Ovary (tissue), 10 donors: ENCODE measurements at places on chromosomes 13 and 19. TPM values are rescaled to one million over a fixed set of nuclear protein-coding genes. Genes with fewer than 3 reads are reported as not detected.
A peak's percentile ranks its signal among the peaks of the same experiment; 100 is the strongest.

LRRC63 gene
- not detected for polyA plus RNA-seq

GRCh38 chr13:23752111-23753001 lies 136.8 kb downstream of the MIPEP start:
- DNase-seq, result no peak

PRSS57 gene
- polyA plus RNA-seq, result not detected

ASF1B gene
- polyA plus RNA-seq, result 1.6 TPM

DNA sequence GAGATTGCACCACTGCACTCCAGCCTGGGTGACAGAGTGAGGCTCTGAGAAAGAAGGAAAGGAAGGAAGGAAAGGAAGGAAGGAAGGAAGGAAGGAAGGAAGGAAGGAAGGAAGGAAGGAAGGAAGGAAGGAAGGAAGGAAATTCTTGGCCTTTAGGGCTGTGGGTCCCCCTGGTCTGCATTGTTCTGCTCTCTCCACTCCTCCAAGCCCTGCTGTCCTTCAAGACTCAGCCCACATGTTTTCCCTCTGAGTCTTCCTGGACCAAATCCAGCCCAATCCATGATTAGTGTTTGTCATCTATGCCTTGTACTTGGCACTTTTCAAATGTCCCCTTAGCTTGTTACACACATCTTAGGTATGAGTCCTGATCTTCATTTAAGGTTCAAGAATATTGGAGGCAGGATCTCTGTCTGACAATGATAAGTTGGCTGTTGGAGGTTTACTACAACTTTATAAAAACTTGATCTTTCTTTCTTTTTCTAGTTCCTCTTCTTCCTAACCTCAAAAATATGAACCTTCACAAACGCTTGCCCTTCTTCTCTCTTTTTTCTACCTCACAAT lies 48.8 kb upstream of the INTS6 start:
- DNase-seq, result no peak

IGFL1 gene
- polyA plus RNA-seq, result not detected

LILRB3 gene
- 4.9 TPM for polyA plus RNA-seq

GRCh38 chr13:41837629-41838028 lies 123.3 kb downstream of the VWA8 start:
- DNase-seq, result no peak

FCER2 gene
- 0.08 TPM for polyA plus RNA-seq

DNA sequence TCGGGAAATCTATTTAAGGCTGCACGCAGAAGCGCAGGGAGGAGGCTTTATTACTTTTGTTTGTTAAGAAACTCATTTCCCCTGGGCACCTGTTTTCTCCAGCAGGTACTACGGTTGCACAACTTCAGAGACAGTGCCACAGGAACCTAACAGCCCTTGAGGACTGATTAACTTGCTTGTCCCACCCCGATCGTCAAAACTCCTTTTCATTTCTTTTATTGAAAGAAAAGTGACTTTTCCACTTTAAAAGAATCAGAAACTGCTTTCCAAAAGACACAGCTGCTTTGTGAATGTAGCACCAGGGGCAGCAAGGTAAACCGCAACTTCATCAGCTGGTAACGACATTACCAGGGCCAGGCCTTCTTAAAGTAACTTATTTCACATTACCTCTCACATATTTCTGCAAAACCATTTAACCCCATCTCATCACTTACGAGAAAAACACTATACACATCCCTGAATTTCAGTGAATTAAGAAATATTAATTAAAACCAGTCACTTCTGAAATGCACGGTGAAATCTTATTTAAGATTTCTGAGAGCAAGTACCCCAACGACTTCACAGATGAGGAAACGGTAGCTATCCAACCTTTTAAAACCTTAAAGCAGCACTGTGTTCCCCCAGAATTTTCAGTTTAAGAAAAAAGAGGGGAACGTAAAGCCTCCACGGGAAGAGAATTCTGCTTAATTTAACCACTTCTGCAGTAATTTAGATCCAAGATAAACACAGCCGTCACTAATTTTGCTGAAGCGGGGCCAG lies 1.4 kb downstream of the ANKRD10 start:
- no peak for DNase-seq

- DNase-seq, result peak; percentile 33
Measured at GRCh38 chr19:34484328-34484727, 2.8 kb downstream of the WTIP start.

DAND5 gene
- polyA plus RNA-seq, result not detected

DNA sequence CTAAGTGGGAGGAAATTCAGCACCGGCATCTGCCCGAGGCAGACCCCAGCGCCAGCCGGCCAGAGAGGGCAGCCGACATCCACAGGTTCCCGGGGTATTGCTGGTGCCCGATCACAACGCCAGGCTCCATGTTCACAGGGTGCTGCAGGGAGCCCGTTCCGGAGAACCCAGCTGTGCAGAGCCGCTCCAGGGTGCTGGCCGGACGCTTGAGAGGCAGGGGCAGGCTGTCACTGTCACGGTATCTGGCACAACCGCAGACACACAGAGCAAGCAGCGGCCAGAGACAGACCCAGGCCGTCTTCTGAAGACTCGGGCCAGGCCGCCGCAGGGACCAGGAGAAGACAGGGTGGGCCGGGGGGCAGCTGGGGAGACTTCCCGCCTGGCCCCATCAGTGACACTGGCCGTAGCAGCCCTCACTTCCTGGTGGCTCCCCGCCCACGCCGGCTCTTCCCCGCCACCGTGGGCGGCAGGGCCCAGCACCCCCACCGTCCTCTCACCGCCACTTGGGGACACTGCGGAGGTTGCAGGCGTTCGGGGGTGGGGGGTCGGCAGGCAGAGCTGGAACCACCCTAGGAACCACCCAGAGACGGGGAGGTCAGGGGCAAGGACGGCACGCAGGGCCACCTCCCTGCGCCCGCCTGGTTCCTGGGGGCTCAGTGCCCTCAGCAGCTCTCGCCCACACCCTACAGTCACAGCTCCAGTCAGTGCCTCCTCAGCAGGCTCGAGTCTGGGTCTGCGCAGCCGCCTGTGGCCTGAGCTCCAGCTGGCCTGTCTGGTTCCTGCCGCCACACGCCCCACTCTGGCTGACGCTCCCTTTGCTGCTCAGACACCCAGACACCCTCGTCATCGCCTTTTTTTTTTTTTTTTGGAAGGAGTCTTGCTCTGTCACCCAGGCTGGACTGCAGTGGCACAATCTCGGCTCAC lies 3.8 kb downstream of the RNF126 start:
- DNase-seq, result no peak

SLITRK5 gene
- 0.22 TPM for polyA plus RNA-seq

- no peak for DNase-seq
Measured at GRCh38 chr19:32581705-32582179, 752 bp downstream of the PDCD5 start.

DNA sequence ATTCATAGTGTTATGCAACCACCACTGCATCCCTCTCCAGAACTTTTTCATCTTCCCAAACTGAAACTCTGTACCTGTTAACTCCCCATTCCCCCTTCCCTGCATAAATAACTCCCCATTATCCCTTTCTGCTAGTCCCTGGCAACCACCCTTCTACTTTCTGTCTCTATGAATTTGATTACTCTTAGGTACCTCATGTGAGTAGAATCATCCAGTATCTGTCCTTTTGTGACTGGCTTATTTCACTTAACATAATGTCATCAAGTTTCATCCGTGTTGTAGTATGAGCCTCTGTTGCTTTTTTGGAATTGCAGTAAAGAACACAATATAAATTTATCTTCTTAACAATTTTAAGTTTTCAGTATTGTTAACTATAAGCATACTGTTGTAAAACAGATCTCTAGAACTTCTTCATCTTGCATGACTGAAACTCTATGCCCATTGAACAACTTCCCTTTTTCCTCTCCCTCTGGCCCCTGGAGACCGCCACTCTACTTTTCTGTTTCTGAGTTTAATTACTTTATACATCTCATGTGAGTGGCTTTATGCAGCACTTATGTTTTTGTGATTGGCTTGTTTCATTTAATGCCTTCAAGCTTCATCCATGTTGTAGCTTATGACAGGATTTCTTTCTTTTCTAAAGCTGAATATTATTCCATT lies 87.3 kb upstream of the ABCC4 start:
- no peak for DNase-seq

ZNF284 gene
- polyA plus RNA-seq, result 0.90 TPM

DNA sequence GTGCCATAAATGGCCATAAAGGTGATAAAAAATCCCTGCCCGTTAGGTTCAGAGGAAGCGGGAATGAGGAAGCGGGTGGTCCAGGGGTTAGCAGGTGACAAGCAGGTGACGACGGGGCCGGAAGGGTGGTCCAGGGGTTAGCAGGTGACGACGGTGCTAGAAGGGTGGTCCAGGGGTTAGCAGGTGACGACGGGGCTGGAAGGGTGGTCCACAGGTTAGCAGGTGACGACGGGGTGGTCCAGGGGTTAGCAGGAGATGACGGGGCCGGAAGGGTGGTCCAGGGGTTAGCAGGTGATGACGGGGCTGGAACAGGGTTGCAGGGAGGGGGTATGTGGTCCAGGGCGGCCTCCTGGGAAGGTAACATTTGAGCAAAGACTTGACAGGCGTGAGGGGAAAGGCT lies 6.3 kb downstream of the PRSS57 start:
- no peak for DNase-seq

ZNF844 gene
- 8.7 TPM for polyA plus RNA-seq

GRCh38 chr19:7831452-7831851 lies 1.4 kb downstream of the EVI5L start:
- no peak for DNase-seq

DNA sequence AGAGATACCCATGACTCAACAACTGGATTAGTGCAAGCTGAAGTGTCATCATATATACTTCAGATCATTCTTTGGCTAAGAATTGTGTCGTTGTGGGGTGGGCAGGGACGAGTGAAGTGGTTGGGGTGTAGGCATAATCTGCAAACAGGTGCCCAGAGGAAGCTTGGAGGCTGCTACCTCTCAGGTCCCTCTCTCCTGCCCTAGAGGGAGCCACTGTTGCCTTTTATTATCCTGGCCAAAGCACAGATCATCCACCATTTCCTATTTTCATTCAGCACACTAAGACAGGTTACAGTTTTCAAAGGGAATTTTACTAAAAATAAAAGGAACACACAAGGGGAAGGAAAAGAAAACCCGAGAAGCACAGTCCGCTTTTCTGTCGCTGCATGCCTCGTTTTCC lies 126.6 kb downstream of the HS6ST3 start:
- DNase-seq, result no peak

DNA sequence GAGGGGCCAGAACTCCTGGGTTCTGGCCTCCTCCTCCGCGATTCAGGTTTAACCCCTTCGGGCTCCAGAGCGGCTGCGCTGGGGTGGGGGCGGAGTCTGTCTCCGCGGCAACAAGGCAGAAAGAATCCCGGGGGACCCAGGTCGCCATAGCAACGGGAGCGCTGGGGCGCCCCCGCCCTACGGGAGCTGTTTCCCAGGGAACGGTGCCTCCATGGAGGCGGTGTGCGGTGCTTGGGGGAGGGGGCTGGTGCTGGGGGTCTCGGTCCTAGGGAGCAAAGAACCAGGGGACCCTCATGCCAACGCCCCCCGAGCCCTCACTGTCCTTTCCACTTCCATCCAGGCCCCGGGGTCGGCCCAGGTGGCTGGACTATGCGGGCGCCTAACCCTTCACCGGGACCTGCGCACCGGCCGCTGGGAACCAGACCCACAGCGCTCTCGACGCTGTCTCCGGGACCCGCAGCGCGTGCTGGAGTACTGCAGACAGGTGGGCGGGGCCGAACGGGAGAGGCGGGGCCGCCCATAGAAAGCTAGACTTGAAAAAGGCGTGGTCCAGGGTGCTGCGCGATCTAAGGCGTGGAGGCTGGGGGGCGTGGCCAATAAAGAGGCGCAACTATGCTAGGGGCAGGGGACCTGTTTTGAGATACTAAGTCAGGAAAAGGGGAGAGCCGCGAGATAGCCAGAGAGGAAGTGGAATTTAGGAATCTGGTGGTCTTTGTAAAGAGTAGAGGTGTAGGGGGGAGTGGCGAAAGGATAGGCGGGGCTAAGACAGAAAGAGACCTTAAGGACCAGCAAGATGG lies 1.2 kb downstream of the APLP1 start:
- DNase-seq, result peak; percentile 44

DNA sequence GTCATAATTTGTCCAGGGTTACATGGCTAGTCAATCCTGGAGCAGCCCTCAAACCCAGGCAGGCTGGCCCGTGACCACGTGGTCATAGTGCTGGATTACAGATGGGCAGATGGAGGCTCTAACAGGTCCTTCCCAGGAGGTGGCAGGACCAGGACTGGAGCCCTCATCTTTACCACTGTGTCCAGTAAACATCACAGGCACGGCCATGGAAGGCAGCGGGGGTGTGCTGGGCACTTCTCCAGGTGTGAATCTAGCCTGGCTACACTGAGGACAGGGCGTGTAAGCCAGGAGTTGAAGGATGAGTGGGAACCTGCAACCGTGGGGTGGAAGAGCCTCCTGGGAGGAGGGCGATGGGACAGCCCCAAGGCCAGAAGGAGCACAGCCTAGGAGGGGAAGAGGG lies 6.1 kb downstream of the CIC start:
- DNase-seq, result no peak

DNA sequence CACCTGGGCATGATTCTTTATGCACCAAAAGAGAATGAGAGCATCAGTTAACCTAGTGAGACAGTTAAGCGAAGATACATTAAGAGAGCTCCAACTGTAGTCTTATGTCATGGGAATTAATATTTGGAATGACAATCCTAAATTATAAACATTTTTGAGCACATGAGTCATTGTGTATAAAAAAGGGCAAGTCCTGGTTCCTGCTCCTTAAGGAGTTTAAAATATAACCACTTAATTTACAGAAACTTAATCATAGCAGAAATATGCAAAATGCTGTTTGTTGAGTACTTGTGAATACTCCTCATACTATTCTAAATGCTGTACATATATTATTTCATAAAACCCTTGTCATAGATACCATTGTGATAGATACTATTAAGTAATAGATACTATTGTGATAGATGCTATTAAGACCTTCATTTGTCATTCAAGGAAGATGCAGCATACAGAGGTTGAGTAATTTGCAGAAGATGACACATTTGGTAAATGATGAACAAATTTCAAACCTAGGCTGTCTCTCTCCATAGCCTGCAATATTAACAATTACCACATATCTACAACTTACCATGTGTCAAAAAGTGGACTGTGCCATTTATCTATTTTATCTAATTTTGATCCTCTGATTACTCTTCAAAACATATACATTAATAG lies 301.0 kb downstream of the TBC1D4 start:
- DNase-seq, result no peak

- DNase-seq, result no peak
Measured at GRCh38 chr19:31220540-31220939, 128.7 kb downstream of the TSHZ3 start.

GRCh38 chr19:1474011-1474764 lies 4.8 kb downstream of the C19orf25 start:
- no peak for DNase-seq
